Bone marrow (tissue), 2 donors: ENCODE measurements at places on chromosomes 7 and 10.

DNA sequence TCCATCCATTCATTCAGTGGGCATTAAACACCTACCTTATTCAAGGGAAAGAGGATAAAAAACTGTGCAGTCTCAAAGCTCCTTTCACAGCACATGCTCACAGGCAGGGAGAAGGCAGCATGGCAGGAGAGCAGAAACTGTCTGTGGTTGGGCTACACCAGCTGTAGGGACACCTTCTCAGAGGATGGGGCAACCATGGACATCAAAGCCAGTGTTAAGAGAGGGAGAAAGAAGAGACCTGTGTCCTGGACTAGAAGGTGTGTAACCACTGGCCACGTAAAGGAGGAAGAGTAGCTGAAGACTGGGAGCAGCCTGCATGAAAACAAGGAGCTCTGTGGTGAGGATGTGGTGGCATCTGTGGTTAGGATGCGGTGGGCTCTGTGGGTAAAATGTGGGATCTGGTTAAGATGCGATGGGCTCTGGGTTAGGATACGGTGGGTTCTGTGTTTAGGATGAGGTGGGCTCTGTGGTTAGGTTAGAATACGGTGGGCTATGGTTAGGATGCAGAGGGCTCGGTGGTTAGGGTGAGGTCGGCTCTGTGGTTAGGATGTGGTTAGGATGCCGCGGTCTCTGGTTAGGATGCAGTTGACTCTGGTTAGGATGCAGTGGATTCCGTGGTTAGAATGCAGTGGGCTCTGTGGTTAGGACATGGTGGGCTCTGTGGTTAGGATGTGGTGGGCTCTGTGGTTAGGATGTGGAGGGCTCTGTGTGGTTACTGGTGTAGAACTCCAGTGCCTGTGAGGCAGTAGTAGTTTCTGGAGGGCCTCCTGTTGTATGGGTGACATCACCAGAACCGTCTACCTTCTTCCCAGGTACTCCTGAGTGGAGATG lies 197.6 kb downstream of the WDR37 start:
- no peak for DNase-seq

- no peak for DNase-seq
These were observed 294.2 kb upstream of the ZMIZ1 start for GRCh38 chr10:78774614-78774998.

- no peak for DNase-seq
These were observed 398.5 kb upstream of the AKR1E2 start for GRCh38 chr10:4427532-4427931.

- no peak for DNase-seq
These were observed 592.7 kb downstream of the NXPH1 start for GRCh38 chr7:9026121-9026520.

DNA sequence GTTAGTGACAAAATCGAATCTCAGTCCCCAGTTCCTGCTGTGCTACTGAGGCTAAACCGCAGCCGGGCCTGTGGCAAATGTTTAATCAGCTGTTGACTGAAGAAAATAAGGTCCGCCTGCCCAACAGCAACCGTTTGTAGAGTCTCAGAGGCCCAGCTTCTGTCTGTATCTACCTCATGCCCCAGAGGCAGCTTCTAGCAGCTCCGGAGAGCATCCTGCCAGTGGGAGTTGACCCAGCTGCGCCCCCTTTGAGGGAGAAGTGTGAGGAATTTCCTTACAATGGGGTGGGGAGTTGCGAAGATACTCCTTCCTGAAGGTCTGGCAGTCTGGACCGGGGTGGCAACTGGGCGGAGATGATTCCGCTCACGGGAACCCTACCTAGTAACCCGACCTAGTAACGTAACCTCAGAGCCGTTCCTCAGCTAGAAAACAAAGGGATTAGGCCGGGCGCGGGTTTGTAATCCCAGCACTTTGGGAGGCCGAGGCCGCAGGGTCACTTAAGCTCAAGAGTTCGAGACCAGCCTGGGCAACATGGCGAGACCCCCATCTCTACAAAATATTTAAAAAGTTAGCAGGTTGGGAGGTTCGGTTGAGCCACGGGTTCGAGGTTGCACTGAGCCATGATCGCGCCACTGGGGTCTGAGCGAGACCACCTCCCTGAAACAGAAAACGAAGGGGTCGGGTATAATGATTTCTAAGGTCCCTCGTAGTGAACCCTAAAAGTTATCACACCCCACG lies 846 bp upstream of the ZNF775 start:
- DNase-seq: peak; percentile 18

DNA sequence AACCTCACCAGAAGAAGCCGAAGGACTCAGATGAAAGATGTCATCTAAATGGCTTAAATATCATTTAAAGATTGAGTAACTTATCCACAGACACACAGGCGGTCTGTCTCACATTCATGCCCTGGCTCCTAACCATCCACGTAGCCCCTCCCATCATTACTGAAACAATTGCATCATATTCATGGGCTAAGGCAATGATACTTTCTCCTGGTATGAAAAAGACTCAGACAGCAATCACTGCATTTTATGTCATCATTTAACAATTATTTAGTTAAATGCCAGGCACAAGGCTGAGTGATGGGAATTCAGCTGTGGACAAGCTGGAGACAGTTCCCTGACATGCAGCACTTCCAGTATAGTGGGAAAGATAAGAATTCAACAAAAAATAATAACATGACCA lies 11.2 kb upstream of the TECTB start:
- no peak for DNase-seq

DNA sequence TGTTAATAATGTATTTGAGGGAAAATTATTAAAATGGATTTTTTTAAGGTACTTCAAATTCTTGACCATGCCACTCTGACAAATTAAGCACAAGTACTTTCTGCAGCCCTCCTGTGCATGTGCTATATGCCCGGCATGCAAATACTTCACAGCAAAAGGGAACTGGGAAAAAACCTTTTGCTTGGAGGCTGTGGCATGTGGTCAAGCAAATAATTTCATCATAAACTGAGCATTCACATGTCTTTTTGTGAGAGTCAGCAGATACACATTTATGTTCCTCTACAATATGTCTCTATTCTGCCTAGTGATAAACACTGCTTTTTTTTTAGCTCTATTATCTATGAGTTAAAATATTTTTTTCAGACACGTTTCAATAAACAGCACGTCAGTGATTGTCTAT lies 53.7 kb upstream of the SEMA3A start:
- DNase-seq: no peak

GRCh38 chr7:149209518-149210269 lies 14.3 kb downstream of the ZNF282 start:
- no peak for DNase-seq
